ENCODE measurements at places on chromosomes 3 and 15.

DNA sequence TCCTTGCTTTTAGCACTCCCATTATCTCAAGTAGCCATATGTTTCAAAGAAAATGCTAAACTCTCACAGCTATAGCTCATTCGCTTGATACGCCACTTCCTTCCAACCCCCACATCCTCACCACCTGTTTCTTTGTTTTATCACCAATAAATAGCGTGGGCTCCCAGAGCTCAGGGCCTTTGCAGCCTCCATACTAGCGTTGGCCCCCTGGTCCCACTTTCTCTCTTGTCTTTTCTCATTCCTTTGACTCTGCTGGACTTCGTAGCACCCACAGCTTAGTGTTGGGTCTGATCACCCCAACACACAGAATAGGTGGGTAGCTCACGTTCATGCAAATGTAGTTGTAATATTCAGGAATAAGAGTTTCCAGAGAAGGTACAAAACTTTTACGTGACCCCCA lies 4.1 kb upstream of the GPD1L start:
- DNase-seq = no peak

GRCh38 chr3:194925614-194926013 lies 239.9 kb downstream of the FAM43A start:
- DNase-seq = no peak

DNA sequence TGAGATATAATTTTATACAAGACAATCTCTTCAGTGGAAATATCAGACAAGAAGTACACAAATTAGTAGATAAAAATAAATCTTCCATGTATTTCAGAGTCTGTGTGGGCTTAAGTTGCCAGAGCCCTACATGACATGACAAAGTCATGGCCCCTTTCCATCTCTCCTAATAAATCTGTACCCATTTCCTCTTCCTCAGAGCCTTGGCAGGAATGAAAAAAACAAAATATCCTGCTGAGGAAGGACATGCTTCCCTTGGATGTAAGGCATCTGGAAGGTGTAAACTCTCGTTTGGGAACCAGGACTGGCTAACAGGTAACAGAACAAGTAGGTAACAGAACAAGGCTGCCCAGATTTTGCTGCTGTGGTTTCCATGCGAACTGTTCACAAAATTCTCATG lies 148.1 kb downstream of the SNRK start:
- no peak for DNase-seq

DNA sequence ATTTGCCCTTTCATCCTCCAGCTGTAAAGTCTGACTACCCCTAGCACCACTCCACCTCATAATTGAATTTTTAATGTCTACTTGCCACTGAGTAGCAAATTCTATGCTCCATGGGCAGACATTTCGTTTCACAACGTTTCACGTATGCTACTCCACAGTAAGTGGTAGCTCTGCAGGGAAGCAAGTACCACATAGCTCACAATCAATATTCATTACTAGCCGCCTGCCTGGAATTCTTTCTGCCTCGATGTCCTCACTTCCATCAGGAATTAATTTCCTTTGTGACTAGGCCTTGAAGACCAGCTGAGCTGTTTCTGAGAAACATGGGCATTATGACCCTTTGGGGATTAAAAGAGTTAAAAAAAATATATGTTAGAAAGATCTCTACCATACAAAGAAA lies 15.3 kb downstream of the NPTN start:
- no peak for DNase-seq

GRCh38 chr15:26521130-26521529 lies 251.7 kb downstream of the GABRB3 start:
- no peak for DNase-seq

DNA sequence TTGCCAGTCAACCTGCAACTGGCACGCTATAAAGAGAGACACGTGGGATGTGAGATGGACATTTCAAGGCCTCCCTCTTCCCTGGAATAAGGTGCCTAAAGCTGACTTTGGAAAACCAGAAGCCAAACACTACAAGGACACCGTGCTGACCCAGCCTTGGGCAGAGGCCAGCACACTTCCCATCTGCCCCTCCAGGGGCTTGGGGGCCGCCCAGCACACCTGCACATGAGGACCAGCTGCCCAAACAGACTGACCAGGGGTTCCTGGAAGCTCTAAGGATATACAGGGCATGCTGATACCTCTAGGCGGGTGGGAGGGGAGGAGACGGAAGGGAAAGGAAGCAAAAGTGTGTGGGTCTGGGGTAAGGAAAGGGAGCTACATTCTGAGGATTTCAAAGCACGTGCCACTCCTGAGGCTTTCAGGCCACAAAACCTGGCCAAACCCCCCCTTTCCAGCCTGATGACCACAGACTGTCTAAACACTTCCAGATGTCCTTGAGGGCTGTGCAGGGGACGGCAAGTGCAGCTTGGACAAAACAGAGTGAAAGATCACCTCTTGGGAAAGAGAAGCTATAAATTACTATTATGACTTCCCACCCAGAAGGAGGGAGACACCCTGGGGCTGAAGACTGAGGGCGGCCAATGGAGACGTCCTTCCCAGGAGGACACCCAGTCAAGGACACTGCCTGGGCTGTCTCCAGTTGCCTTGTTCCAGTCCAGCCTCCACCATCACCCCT lies 57.9 kb downstream of the ADCY5 start:
- DNase-seq = no peak

DNA sequence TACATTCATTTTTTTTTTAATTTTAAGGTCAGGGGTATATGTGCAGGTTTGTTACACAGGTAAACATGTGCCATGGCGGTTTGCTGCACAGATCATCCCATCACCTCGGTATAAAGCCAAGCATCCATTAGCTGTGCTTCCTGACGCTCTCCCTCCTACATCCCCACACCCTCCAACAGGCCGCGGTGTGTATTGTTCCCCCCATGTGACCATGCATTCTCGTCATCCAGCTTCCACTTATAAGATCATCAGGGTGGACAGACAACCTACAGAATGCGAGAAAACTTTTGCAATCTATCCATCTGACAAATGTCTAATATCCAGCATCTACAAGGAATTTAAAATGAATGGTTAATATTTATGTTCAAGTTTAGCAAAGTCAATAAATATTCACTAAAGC lies 19.4 kb downstream of the ILDR1 start:
- DNase-seq = no peak

DNA sequence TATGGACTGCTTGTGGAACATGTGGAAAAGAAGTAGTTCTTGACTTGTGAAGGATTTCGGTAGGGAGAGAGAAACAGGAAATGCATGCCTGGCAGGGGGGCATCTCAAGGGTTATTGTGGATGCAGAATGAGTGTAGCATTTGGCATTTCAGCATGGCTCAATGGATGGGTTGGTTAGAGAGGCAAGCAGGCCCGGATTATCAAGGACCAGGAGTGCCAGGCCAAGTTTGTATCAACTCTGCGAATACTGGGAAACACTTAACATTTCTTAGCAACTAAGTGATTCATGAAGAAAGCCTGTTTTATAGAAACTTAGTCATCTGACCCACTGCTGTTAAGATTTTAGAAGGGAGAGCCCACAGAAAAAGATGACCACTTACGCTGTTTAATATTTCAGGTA lies 33.6 kb downstream of the KIF15 start:
- no peak for DNase-seq

DNA sequence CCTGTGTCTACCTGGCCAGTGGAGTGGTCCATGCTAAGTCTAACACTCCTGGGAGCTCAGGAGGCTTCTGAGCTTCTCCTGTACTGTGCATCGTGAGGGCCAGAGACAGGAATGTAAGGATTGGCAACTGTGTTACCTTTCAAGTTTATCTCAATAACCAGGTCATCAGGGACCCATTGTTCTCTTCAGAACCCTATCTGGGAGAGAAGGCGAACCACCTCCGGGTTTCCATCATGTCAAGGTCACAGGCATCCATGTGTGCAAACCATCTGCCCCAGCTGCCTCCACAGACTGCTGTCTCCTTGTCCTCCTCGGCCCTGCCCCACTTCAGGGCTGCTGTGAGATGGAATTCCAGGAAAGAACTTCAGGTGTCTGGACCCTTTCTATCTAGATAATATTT lies 5.9 kb downstream of the ANKRD63 start:
- no peak for DNase-seq

- no peak for DNase-seq
Measured at GRCh38 chr3:175493301-175493700, 634.2 kb downstream of the NAALADL2 start.

DNA sequence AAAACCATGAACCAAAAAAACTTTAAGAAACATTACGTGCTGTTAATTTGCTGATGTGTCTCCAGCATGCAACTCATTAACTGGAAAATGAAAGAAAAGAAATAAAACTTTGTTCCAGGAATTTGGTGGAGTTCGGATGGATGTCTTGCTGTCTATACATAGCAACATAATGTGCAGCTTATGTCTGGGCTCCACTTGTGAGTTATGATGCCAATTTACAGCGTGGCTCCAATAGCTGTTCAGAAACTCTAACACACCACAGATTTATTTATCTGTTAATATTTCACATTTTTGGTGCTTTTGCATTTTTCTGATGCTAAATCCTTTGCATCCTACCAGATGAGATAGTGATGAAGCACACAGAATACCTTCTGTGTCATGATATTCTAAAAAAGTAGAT lies 45.1 kb downstream of the MAP4 start:
- no peak for DNase-seq

- no peak for DNase-seq
Measured at GRCh38 chr3:116930786-116931185, 221.2 kb downstream of the TUSC7 start.
